AG10803 (cell line): ENCODE measurements at places on chromosomes 5 and 9.
A peak's percentile ranks its signal among the peaks of the same experiment; 100 is the strongest.

DNA sequence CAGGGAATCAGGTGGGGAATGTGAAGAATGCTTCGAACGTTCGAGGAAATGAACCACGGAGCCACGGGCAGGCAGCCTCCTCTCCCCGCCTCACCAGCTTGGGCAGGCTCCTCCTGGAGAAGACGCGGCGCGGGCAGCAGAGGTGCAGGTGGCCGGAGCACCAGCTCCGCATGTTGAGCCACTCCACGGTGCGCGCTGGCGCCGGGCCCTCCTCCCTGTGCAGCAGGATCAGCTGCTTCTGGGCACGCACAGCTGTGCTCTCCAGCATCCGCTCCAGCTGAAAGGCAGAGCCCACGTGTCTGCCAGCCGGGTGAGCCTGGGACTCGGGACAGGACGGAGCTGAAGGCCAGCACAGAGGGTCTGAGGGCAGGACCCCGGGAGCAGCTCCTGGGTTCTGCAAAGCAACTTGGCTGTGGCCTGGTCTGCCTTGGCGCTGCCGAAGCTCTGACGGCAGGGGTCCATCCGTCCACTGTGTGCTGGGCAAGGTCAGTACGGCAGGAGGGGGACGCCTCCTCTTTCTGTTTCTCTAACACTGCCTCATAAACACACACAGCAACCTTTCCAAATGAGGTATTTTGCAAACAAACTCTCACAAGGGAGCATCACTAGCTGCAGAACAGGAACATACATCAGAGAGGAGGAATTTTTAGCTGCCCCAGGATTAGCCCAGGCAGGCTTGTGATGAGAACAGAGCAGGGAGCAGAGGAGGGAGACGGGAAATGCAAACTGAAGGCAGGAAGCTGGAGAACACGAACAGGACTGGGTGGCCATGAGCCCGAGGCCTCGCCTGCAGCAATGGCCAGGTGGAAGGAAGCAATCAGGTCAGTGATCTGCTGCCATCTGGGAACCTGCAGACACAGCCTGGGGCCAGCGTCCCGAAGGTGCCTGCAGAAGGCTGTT lies 20.1 kb upstream of the NSMF start:
- DNase-seq = peak; percentile 34

DNA sequence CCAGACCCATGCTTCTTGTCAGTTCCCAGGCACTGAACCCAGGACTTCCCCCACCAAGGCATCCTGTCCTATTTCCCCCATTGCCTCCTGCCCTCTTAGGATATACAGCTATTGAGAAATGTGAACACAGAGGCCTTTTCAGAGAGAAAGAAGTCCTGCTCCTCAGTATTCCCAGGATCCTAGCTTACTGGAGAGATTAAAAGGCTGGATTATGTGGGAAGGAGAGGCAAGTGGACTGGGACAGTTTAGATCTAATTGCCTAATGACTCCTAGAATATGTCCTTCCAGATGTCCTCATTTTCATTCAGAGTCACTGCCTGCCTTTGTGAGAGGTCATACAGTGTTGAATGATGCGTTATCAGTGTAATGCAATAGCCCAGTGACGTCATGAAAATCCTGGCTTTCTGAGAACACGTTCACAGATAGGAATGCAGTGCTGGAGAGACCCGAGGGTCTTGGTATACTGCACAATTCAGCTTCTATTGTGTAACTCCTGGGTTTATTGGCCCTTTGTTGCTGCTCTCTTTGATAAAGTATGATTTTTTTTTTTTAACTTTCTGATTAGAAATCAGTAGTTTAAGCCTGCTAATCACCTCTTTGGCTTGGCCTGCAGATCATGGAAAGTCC lies 26.2 kb downstream of the WWC1 start:
- DNase-seq = peak; percentile 92

DNA sequence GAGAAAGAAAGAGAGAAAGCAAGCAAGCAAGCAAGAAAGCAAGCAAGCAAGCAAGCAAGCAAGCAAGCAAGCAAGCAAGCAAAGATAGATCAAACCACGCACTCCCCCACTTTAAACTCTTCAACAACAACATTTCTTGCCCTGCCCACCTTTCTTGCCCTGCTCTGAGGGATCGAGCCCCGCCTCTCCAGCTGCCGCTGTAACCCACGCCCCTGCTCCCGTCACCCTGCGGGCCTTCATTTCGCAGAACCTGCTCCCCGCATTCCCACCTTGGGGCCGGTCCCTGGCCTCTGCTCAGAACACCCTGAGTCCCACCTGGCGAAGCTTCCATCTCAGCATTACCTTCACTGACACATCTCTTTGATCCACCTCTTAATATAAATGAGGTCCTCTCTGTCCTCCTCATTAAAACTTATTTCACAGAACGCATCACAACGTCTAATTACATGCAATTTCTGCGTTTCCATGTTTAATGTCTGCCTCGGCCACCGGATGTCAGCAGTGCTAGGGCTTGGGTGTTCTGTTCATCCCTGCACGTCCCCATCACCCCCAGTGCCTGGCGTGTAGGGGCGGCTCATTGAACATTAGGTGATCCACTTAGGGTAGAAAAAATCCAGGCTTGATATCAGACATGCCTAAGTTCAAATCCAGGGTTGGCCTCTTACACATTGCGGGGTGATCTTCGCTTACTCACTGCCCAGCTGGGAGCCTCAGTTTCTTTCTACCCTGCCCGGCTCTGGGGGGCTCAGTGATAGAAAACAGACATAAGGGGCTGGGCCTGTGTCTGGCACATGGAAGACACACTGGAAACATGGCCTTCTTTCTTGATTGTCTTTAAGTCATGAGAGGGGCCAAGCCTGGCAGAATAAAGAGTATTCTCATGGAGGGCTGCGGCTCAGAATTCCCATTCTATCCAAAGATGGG lies 187.6 kb downstream of the DAB2IP start:
- DNase-seq = no peak

GRCh38 chr9:134611046-134611445 lies 30.6 kb upstream of the COL5A1 start:
- DNase-seq = no peak

DNA sequence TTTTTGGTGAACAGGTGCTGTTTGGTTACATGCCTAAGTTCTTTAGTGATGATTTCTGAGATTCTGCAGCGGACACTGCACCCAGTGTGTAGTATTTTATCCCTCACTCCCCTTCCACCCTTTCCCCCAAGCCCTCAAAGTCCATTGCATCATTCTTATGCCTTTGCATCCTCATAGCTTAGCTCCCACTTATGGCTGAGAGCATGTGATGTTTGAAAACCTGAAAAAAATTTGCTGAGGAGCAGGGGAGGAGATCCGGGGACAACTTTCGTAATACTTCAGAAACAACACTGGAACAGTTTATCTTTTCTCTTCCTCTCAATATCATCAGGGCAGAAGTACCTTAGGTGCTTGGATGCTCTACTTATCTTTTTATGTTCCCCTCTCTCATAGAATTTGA lies 226.4 kb downstream of the ADAMTS6 start:
- no peak for DNase-seq

GRCh38 chr9:125854553-125855275 lies 107.5 kb downstream of the PBX3 start:
- no peak for DNase-seq

DNA sequence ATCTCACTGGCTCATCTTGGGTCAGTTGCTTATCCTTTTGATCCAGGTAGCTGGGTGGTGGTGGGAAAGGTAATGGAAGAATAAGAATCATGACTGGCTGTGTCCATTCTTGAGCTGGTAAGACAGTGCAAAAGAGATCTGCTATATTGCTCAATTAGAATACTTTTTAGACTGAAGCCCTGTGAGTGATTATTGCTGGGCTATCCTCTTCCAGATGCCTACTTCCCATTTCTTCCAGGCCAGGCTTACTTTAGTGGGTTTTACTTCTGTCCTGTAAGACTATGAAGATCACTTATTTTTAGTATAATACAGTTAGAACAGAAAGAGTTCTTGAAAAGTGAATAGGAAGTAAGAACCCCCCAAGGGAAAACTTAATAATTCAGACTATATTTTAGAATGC lies 7.2 kb downstream of the MARCHF6 start:
- DNase-seq = no peak

DNA sequence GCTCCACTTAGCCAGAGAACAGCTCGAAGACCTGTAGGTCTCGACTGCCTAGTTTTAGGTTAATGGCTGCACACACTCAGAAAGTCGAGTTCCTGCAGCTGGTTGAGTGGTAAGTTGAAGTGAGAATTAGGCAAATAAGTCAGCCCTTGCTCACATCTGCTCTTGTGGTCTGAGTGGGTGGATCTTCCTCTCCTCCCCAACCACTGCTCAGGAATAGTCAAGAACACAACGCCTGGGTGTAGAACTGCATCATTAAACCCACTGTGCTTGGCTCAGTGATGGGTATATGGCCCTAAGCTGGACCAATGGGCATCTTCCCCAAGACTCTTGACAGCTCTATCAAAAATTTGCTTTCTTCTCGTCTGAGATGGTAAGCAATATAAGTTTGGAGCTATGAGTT lies 20.9 kb upstream of the ADAM19 start:
- DNase-seq = peak; percentile 21

DNA sequence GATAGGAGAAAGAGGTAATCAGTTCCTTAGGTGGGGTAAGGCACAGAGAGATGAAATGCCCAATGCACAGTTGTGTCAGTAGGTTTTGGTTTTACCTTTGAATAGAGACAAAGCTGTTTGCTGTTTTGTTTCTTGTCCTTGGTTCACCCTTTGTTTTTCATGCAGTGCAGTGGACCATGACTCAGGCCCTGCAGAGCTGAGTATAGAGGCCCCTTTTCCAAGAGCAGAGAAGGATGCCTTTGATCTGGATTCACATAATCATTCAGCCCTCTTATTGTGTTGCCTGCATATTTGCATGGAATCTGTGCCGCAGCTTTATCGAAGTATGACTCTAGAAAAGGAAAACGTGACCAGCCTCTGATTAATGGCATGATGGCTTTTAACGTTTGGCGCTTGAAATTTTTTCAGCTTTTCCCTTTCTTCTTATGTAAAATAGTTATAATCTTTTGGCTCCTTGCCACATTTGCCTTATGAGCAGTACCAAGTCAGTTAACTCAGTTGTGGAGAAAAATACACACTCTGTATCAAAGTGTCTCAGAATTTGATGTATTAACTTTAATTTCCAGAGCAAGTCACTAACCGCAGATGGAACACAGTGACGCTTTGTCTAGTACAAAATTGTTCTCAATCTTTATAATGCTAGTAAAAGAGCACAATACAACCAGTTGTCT lies 197.6 kb downstream of the KDM4C start:
- peak; percentile 44 for DNase-seq

- DNase-seq = no peak
Observed at GRCh38 chr9:4741365-4742089, 525 bp upstream of the AK3 start.

GRCh38 chr9:35490910-35491465 lies 1.1 kb downstream of the RUSC2 start:
- DNase-seq = no peak

DNA sequence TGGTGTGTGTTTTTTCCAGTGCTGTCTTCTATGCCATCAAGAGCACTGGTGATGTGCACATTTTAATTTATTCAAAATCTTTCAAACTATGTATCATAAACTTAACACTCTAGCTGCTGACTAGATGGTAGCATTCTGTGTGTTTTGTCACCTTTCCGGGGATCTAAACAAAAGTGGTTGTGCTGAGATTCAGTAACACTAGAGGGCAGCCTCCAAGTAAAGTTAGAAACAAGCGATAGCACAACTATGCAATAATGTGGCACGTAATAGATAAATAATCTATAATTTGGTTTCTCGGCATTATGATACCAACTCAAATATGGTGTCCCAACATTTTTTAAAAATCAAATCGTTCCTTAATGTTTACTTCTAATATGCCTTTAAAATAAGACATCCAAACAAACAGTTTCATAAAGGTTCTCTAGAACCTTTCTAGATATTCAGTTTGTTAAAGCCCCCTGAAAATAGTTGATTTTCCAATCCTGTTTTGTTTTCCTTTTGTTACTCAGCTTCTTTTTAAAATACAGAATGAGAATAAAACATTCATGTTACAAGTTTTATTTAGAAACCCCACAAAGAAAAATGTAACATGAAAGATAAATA lies 16.9 kb downstream of the SEMA6A start:
- DNase-seq = peak; percentile 4

- DNase-seq = no peak
Observed at GRCh38 chr5:137714494-137714893, 21.4 kb downstream of the KLHL3 start.

DNA sequence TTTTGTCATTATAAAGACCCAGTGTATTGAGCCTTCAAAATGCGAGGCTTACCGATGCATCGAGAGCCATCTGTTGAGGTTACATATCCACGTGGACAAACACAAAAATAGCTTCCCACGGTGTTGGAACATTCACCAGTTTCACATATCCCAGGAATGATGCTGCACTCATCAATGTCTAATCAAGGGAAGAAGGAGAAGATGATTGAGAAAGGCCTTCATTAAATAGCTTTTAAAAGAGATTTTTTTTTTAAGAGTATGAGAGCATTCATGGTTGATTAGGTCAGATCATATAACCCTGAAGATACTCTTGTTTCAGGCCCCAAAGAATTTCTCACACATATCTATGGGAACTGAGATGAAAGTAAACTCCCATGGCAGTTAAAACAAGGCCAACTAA lies 129.4 kb downstream of the FBN2 start:
- DNase-seq = no peak

- DNase-seq = peak; percentile 5
Observed at GRCh38 chr5:161546470-161547301, at the start of gene GABRB2. Gene GABRB2, minus strand, starts transcription at chr5:161546725. Its CDS starts 82 bp downstream, at chr5:161546643.

DNA sequence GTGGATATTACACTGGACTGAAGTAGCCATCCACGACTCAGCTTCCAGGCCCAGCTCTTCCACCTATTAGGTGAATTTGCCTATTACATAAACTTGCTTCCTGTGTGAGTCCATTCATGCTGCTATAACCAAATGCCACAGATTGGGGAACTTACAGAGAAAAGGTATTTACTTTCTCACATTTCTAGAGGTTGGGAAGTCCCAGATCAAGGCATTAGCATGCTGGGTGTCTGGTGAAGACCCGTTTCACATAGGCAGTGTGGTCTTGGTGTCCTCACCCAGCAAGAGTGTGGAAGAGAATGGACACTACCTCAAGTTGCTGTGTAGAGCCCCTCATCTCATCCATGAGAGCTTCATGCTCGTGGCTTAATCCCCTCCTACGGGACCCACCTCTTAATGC lies 282.6 kb downstream of the IRX1 start:
- no peak for DNase-seq

- DNase-seq = no peak
Observed at GRCh38 chr5:150189728-150190502, at the start of gene SLC6A7. Gene SLC6A7, plus strand, starts transcription at chr5:150190062. Its CDS starts 266 bp downstream, at chr5:150190328.

GRCh38 chr9:138118601-138119071 lies 241.1 kb downstream of the CACNA1B start:
- no peak for DNase-seq

GRCh38 chr5:21806943-21807342 lies 1046.2 kb downstream of the CDH12 start:
- peak; percentile 25 for DNase-seq

DNA sequence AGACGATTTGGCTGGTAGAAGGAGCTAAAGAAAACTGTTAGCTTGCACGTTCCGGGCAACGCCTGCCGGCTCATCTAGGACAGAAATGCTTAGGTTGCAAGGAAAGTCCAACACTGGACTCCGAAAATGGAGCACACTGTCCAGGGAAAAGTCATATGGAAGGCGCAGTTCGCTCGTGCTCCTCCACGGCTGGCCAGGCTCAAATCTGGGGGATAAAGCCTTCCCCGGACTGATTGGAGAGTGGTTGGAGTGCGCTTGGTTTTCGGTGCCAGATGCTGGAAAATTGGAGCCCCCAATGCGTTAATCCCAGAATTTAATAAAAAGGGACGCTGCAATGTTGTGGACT lies 955 bp downstream of the CDH6 start:
- no peak for DNase-seq

GRCh38 chr9:96171728-96172127 lies 130.2 kb downstream of the HSD17B3 start:
- no peak for DNase-seq
